Activated CD4-positive, alpha-beta T cell treated with anti-CD3 and anti-CD28 coated beads, Interleukin-10, Interleukin-2, amounts not matched to agents 100 ng/mL and 50 ng/mL, durations not matched to agents 16 hours and 8 hours (primary cell): ENCODE measurements at places on chromosomes 5 and 9.

GRCh38 chr5:96081276-96081858 lies 119.7 kb upstream of the ELL2 start:
- no peak for DNase-seq

DNA sequence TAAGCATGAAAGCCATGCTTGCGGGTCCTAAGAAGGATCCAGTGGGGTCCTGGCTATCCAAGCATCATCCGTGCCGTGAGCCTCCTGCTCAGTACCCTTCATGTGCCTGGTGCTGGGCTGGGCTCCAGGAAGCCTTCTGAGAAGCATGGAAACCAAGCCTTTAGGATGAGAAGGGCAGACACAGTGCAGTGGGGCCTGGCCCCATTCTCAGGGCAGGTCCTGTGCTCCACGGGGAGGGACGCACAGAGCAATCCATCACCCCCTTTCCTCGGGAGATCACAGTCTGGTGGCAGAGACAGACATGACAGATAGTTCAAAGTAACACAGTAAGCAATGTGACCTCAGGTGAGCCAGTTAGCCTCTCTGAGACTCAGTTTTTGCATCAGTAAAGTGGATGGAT lies 76.9 kb downstream of the RGS3 start:
- DNase-seq = no peak

GRCh38 chr5:135826994-135827671 lies 7.3 kb upstream of the SLC25A48 start:
- no peak for DNase-seq

DNA sequence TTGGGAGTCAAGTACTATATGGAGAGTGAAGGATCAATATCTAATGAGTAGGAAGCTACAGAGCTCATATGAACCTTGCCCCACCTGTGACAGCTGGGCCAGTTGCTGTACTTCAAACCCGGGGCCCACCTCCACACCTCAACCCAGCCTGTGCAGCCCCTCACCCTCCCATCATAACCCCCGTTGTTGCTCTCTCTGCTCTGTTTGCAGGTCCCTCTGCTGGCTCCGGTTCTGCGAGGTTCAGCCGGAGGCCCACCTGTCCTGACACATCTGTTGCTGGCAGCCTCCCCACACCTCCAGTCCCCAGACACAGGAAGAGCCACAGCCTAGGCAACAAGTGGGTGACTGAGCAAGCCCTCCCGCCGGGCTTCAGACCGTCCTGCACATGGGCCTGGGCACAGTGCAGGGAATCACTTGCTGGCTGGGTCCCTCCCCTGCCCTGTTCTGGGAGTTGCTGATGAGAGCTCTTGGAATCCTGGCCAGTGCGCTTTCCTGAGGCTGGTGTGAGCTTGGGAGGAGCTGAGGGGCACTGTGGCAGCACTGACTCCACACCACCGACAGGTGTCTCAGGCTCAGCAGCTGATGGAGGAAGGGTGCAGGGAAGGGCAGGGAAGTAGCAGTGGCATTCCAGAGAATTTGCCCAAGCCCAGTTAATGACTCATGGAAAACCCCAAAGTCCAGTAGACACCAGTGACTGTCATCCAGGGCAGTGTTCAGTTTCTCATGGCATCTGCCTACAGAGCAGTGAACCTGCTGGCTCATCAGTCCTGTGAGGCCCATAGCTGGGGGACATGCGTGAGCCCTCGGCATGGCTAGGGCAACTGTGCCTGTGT lies 69.5 kb upstream of the GARNL3 start:
- no peak for DNase-seq

DNA sequence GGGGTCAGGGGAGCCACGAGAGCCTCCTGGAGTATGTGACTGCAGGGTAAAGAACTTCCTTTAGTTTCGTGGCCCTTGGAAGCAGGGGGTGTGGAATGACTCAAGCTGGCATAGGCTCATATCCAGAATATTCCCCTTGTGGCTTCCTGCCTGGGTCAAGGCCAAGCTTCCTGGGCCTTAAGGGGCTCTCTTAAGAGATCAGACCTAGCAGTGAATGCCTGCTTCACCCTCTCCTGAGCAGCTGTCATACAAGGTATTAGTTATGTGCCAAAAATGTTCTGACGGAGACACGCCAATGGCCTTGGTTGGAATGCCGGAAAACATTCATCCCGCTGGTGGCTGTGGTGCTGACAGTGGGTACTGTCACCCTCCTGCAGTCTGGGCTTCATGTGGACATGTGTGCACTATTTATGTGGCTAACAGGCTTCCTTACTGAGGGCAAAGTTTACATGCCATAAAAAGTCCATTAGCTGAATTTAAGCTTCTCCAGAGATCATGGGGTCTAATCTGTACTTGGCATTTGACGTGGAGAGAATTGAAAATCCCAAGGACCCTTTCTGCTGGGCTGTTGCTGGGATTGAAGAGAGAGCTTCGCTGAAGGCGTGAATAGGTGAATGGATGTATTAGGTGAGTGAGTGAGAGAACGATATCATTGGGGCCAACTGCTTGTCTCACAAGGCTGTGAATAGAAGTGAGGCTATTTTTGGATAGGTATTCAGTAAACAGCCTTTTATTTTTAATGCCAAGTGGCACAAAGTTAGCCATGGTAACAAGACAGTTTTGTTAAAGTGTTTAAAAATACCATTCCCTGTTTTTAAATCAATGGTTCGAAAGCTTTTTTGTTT lies 156.8 kb downstream of the MACROH2A1 start:
- DNase-seq = no peak

DNA sequence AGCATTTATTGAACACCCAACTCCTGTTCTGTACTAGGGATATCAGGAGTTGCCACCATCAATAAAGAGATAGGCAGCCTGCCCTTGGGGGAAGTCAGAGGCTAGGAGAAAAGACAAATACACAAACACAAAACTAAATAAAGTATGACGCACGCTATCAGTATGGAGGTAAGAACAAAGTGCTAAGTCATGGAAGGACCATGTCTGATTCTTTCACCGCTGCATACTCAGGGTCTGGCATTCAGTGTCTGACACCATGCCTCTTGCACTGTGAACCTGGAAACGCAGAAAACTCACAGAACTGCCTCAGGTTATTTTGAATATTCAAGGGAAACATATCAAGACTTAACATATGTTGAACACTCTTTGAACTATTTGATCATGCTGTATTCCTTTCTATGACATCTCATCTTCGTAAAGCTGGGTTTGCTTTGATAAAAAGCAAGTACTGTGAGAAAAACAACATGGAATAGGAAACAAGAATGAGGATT lies 65.3 kb downstream of the ADAMTSL1 start:
- no peak for DNase-seq

DNA sequence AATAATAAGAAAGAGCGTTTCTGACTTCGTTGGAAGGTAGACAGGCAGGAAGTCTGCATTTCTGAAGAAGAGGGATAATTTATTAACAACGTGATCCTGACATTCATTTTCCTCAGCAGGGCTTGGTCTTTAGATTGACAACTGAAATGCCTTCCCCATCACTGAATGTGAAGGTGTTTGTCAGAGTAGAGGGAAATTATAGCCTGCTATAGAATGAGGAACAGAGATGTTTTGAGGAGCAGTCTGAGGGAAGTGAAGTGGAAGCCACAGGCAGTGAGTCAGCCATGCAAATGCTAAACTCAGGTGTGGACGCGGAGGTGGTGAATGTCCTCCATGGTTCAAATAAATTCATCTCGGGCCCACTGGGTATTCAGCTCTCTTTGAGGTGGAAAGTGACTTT lies 30.5 kb downstream of the C7 start:
- DNase-seq = no peak

DNA sequence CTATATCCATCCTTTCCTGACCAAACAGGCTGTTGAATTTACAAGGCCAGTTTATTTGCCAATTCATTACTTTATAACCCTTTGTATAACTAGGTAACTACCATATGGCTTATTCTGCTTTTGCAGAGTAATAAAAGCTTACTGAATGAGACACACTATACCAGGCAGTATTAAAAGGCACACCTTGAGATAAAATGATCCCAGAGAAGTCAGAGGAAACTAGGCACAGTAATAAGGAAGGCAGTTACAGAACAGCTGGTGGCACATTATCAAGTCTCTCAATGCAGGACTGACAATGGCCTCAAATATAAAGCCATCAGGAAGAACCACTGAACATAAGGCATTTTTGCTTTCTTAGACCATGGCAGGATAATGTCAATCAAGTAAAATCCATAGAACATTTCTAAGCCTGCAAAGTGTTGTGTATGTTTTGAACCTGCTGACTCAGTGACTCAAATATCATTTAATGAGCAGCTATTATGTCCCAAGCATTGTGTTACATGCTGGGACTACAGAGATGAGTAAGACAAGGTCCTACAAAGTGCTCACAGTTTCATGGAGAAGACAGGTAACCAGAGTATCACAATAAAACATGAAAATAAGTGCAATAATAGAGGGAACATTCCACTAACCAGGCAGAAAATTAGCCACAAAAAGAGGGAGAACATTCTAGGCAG lies 52.5 kb downstream of the OXCT1 start:
- DNase-seq = peak; percentile 25

- no peak for DNase-seq
These were observed 22.8 kb upstream of the ZBTB43 start for GRCh38 chr9:126782053-126782388.
